ENCODE measurements at places on chromosomes 1 and 21.
A peak's percentile ranks its signal among the peaks of the same experiment; 100 is the strongest.

DNA sequence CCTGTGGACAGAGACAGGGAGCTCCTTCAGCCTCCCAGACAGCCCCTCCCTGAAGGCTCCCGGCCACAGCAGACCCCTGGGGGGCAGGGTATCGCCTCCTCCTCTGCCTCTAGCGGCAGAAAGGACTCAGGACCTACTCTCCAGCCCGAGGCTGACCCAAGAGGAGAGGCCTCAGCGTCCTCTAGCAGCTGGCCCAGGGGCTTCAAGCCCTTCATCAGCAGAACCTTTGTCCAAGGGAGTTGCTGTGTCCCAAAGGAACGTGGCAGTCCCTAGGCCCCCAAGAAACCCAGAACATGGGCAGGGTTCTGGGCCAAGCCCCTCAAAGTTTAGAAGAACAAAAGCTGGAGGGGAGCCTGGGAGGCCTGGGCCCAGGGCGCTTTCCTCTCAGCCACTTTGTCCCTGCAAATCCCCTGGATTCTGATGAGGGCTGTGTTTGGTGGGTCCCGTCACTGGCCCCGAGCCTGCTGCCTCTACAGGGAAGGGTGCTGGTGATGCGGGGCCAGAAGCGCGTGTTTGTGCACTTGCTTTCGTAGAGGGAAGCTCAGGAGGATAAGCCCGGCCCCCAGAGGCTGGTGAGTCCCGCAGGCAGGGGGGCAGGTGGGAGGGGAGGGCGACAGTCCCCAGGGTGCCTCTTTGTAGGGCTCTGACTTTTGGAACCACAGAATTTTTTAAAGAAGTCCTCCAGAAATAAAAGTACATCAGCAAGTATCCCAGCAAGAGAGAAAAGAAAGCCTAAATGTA is 13.3 kb downstream of the ITGB2 start:
- no peak for DNase-seq

GRCh38 chr1:246113555-246114095 is 393.5 kb downstream of the SMYD3 start:
- no peak for DNase-seq

- DNase-seq = no peak
These were observed 1.4 kb downstream of the ZMYM4 start for GRCh38 chr1:35269989-35270289.

- DNase-seq = no peak
These were observed 1.2 kb downstream of the TRIM11 start for GRCh38 chr1:228405200-228405978.

GRCh38 chr1:79037085-79037484 is 30.6 kb upstream of the ADGRL4 start:
- DNase-seq = no peak

- DNase-seq = no peak
These were observed 40.6 kb downstream of the KIF26B start for GRCh38 chr1:245195398-245195797.

- no peak for DNase-seq
These were observed 21.2 kb upstream of the TSPAN1 start for GRCh38 chr1:46153732-46154131.

- DNase-seq = no peak
These were observed 82.3 kb downstream of the FCRL5 start for GRCh38 chr1:157469752-157470675.

- DNase-seq = no peak
These were observed 188.2 kb downstream of the DYRK1A start for GRCh38 chr21:37554661-37555379.

DNA sequence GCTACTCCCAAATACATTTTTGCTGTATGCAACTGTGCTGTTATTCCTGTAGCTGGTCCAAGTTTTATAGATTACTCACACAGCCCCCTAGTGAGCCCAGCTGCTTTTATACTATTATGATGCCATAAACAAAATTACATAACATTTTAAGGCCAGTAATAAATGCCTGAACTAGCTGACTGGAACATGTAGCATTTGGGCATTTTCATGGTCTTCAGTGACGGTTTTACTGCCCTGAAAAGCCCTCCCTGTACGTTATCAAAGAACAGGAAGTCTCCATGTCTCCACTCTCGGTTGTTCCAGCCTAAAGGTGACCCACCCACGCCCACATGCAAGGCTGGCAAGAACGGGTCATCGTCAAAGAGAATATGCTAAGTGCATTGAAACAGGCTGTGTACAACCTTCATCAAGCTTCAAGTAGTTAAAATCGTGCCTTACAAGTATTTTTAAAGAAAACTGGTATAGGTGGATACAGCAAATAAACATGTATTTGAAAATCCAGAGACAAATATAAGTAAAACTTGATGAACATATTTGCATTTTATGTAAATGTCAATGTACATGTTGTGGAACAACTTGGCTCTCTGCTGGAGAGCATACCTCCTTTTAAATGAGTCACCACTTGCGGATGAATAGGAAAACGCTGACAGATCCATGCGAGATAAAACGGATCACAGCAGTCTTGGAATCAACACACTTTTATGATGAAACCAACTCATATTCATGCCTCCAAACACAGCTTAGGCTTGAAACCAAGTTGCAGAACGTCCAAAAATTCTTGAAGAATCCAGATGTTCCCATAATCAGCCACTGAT is 520.5 kb downstream of the SMYD3 start:
- DNase-seq = no peak

DNA sequence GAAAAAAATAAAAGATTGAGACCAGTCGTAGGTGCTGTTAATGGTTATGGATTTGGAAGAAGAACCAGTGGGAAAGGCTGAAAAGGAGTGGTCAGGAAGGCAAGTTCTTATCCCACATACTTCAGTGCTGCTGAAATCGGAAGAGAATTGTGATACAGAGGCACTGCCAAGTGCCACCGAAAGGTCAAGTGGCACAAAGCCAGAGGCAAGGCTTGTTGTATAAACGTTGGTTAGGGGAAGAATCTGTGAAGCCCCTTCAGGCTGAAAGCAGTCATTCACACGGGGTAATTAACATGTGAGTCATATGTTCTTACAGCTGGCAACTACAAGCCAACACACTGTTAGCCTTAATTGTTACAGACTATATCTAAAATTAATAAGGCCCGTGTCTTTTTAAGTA is 48.8 kb downstream of the ZBTB40 start:
- no peak for DNase-seq

DNA sequence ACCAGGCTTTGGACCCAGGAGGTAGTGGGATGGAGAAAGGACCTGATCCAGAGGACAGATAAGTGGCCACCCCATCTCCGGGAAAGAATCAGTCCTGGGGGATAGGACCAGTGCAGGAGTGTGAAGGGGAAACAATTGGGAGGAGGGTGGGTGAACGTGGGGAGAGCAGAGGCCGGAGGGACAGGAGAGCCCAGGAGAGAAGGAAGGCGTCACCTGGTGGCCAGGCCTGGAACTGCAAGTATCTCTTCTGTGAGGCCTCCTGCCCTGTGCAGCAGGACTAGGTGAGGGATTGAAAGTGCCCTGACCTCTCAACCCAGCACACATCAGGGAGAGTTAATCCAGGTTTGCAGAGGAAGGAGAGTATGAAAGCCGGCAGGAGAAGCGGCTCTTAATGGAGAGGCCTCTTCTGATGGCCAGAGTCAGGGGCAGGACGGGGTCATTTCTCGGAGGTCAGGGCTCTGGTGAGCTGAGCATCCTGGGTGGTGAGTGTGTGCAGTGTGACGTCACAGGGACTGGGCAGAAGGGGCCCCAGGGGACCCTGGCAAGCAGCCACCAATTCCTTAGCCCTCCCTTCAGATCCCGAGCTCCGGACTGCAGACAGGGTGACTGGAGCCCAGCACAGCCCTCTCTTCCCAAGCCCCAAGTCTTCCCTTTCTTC is 9.2 kb upstream of the LAD1 start:
- DNase-seq = peak; percentile 17

GRCh38 chr1:234169161-234169849 is 204.0 kb upstream of the COA6 start:
- DNase-seq = no peak

GRCh38 chr1:248751635-248752034 is 3.9 kb downstream of the LYPD8 start:
- no peak for DNase-seq

GRCh38 chr1:180633057-180634056 is 1.5 kb downstream of the XPR1 start:
- no peak for DNase-seq

DNA sequence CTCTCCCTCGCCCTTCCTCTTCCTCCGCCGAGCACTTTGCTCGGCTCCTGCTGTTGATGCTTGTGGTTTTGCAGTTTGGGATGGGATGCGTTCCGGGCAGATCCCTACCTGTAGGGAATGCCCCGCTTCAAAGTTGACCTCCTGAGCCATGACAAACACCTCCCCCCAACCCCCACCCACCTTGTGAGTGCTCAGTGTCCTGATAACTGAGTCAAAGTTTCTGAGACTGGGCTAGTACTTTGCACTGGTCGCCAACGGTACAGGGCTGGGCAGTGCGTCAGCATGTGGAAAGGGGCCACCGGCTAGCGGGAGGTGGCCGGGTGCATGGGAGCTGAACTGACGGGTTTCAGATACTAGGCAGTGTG is 771 bp downstream of the RABGAP1L start:
- no peak for DNase-seq

DNA sequence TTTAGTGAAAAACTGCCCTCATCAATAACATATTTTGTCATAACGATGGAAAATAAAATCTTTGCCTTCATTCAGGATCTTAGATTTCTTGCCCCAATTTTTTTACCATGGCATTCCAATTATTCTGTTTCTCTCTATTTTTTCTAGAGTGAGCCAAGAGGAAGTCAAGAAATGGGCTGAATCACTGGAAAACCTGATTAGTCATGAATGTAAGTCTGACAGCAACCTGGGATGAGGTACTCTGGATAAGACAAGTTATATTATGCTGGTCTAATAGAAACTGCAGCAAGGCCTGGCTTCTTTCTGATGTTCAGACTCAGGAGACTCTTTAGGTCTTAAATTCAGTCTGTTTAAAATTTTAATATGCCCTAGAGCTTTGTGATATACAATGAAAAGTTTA is 3.5 kb downstream of the RGS4 start:
- DNase-seq = no peak

DNA sequence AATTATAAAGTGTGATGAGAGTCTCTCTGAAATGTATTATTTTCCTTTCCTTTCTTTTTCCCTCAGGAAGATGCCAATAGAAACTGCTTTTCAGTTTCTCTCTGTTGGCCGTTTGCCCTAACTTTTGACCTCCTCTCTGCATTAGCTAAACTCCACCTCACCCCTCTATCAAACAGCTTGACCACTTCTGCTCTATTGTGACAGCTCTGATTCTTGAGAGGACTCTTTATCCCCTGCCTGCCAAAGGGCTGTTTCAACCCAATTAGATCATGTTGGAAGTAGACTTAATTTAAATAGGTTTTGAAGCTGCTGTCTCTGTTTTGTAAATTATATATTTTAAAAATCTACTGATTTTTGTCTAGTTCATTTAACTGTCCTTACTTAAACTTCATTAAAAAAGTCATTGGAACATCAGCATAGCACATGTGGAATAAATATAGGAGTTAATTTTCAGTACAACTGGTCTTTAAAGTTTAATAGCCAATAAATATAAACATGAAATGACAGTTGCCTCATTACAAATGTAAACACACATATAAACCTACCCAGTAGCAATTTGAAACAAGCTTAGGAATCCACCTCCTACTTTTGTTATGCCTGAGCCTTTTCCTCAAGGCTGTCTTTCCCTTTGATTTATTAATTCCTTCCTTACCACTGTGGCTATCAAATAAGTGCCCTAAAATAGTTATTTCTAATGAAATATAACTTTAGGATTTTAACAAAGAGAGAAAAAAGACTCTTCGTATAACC is 152.0 kb downstream of the CHRM3 start:
- DNase-seq = no peak

- DNase-seq = no peak
These were observed 42.2 kb upstream of the C1orf105 start for GRCh38 chr1:172378109-172378760.

DNA sequence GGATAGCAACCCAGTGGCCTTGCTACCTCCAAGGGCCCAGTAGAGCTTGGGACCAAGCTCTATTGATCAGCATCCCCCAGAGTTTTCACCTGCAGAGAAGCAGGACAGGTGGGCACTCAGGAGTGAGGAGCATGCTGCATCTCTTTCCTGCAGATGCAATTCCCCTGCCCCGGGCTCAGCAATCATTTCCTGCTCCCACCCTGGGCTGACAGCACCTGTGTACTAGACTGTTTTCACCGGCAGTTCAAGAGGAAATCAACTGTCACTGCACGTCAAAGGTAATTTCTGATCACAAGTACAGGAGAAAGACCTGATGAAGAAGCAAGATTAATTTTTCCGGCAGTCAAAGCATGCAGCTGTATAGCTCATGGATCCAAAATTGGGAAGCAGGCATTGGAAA is 8.8 kb upstream of the NT5C1A start:
- no peak for DNase-seq

GRCh38 chr1:97384294-97384968 is 536.4 kb downstream of the DPYD start:
- DNase-seq = peak; percentile 83

DNA sequence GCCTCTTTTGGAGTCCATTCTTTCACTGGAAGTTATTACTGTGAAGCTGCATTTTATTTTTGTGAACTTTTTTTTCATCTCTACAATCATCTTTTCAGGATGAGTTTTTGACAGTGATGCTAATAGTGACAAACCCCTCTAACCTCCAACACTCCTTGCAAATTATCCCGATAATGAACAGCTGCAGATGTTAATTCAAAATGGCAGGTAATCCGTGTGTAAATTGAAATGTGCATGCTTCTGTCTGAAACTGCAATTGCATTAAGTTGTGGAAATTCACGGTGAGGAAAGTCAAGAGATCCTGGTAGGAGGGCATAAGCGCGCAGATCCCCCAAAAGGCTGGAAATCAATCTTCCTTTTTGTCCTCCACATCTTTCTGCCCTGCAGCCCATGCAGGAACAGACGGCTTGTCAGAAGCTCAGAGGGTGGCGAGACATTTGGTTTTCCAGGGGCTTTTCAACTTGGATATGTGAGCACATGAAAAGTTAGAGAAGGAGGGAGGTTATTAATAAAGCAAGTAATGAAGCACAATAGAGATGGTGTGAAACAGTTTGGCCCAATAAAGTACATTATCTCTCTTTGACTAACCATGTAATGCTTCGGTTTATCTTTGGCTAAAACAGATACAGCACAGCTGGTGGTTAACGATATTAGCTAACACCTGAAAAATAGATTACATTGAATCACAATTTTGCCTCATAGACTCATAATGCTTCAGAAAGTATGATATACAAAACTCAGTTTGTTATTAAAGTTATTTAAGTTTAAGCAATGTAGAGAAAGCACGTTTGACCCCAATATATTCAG is 143.5 kb upstream of the COA6 start:
- DNase-seq = no peak

- no peak for DNase-seq
These were observed 264.7 kb downstream of the TRABD2B start for GRCh38 chr1:47732489-47732888.

- DNase-seq = no peak
These were observed 29.6 kb upstream of the CACHD1 start for GRCh38 chr1:64440183-64440826.

DNA sequence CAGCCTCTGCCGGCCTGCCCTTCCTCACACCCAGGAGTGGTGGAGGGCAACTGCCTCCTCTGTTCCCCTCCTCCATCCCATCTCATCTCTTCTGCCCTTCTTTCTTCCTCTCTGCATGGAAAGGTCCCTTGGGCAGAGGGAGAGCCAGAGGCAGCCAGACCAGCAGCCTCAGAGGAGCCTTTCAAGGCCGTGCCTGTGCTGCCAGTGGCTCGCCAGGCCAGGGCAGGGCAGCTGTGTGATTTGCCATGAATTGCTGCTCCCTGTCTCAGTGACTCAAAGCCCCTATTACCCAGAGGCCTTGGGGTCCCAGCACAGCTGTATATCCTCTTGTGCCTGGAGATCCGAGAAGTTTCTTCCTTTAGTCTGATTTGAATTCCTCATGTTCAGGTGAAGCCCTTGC is 21.9 kb downstream of the TMCC2 start:
- no peak for DNase-seq
